ENCODE measurements at places on chromosomes 12 and 14.

- no peak for DNase-seq
Observed at GRCh38 chr12:111881716-111882115, 39.7 kb downstream of the MAPKAPK5 start.

- DNase-seq = no peak
Observed at GRCh38 chr14:53437858-53438257, 284.7 kb upstream of the DDHD1 start.

DNA sequence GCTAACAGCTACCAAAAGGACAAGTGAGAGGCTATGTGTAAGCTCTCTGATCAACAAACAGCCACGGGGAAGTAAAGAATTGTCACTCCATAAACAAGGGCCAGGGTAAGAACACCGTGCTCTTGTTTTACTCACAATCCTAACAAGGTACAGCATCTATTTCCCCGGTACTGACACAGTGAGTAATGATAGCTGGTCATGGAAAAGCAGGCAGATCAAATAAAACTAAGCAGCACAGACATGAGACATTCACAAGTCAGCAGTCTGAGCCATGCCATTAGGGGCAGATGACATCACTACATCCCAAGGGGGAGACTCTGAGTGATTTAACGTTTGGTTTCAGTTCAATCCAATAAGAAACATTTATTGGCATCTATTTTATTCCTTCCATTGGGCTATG is 54.4 kb downstream of the ARL6IP4 start:
- no peak for DNase-seq

GRCh38 chr12:8455271-8455670 is 491 bp upstream of the CLEC6A start:
- DNase-seq = no peak

- DNase-seq = no peak
Observed at GRCh38 chr12:131592972-131593371, 117.9 kb upstream of the SFSWAP start.

DNA sequence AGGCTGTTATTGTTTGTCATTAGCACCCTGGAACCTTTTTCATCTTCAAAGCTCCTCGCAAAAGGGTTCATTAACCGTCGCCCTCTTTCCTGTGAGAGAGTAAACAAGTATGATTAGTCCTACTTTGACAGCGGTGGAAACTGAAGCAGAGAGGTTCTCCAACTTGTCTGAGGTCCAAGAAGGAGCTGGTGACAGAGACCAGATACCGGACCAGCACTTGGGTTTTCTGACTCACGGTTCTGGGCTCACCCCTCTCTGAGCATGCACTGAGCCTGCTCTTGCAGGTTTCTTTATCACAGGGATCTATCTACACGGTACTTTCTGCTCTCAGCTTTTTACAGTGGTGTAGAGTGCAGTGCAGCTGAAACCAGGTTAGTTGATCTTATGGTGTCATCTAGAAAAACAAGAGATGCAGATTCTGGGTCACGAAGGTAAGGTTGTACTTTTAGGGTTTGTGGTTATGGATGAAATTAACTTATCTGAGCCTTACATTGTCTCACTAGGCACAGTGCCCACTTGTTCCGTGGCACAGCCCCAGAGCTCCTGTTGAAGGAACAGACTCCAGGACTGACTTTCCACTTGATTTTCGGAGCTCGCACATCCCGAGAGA is 62.1 kb downstream of the PPP2R5C start:
- no peak for DNase-seq

DNA sequence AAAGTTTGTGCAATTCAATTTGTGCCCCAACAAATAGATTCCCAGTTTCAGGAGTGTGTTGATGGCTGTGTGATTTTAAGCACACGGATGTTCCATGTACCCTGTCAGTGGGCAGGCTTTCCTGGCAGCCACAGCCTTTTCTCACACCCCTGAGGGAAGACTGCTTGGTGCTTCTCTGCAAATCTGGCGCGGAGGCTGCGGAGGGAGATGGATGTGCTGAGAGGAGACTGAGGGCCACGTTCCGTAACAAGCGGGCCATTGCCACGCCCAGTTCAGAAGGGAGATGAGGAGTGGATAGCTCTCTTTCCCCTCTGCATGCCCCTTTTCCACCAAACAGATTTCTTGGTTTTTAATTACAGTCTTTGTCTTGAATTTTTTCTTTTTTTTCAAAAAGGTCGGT is 89.1 kb downstream of the BEGAIN start:
- no peak for DNase-seq

- DNase-seq = no peak
Observed at GRCh38 chr12:132541200-132541599, 51.2 kb downstream of the FBRSL1 start.

GRCh38 chr12:104582739-104583138 is 126.0 kb downstream of the CHST11 start:
- DNase-seq = no peak
